GM18507 (cell line): ENCODE measurements at places on chromosomes 5 and 9.

- no peak for DNase-seq
Observed at GRCh38 chr9:84788803-84789462, 119.4 kb downstream of the NTRK2 start.

- no peak for DNase-seq
Observed at GRCh38 chr9:121735793-121736770, 84.6 kb downstream of the DAB2IP start.

GRCh38 chr9:121949364-121949763 is 143.7 kb downstream of the TTLL11 start:
- no peak for DNase-seq

DNA sequence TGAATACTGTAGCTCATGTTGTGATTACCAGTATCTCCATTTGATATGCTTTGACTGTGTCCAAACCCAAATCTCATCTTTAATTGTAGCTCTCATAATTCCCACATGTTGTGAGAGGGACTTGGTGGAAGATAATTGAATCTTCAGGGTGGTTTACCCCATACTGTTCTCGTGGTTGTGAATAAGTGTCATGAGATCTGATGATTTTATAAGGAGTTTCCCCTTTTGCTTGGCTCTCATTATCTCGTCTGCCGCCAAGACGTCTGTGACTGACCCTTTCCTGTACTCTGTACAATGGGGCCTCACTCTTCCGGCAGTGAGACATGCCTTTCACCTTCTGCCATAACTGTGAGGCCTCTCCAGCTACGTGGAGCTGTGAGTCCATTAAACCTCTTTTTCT is 59.3 kb downstream of the TRIO start:
- DNase-seq, result no peak

DNA sequence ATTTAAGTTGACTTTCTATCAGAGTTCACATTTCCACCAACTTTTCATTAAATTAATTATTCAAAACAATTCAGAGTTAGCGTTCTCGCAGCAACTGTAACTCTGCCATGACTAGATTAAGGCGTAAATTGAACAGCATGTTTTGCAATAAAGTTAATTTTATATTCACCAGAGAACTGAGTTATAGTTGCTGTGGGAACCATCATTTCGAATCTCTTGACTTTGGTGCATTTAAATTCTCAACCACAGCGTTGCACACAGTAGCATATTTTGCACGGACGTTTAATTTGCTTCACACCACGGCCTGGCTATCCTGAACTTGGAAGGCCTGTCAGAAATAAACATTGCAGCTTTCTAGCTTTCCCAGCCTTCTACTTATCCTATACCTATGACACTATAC is 144.3 kb upstream of the WWC1 start:
- DNase-seq, result no peak

GRCh38 chr5:16602182-16602581 is 14.6 kb downstream of the RETREG1 start:
- no peak for DNase-seq

- no peak for DNase-seq
Observed at GRCh38 chr5:53010814-53011213, 21.7 kb downstream of the ITGA2 start.

DNA sequence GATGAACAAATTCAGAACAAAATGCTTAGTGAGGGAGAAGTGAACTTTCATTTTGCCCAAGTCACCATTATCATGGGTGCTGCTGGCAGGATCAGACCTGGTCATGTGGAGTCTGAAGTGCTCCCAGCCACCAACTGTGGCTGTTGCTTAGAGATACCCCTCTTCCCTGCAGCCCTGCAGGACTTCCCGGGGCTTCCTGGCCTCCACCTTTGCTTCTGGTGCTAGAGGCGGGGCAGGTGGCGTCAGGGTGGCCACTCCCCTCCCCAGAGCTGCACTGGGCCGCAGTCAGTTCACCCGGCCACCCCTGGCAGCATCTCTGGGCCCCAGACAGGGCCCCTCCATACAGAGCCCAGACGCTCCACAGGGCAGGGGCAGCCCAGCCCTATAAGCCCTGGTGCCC is 30.0 kb upstream of the SLC12A7 start:
- DNase-seq, result no peak

DNA sequence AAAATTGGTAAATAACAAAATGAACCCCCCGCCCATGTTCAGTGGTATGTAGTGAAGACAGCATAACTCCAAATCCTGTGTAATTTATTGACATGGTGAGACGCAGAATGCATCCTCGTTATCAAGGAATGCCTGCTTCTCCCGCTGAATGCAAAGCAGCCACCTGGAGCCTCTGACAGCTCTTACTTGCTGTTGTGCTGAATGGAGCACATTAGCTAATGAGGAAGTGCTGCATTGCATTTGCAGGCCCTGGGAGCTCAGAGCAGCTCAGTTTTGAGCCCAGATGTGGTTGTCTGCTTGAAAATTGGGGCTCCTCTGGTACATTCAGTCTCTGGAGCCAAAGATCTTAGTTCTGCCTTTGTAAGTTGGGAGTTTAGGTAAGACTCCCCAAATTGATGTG is 28.9 kb downstream of the PLAC8L1 start:
- no peak for DNase-seq

GRCh38 chr5:7000310-7000709 is 287.1 kb downstream of the TENT4A start:
- DNase-seq, result no peak
